Suprapubic skin (tissue), 4 donors: ENCODE measurements at places on chromosomes 1 and 21. TPM values are rescaled to one million over a fixed set of nuclear protein-coding genes. Genes with fewer than 3 reads are reported as not detected.

DNA sequence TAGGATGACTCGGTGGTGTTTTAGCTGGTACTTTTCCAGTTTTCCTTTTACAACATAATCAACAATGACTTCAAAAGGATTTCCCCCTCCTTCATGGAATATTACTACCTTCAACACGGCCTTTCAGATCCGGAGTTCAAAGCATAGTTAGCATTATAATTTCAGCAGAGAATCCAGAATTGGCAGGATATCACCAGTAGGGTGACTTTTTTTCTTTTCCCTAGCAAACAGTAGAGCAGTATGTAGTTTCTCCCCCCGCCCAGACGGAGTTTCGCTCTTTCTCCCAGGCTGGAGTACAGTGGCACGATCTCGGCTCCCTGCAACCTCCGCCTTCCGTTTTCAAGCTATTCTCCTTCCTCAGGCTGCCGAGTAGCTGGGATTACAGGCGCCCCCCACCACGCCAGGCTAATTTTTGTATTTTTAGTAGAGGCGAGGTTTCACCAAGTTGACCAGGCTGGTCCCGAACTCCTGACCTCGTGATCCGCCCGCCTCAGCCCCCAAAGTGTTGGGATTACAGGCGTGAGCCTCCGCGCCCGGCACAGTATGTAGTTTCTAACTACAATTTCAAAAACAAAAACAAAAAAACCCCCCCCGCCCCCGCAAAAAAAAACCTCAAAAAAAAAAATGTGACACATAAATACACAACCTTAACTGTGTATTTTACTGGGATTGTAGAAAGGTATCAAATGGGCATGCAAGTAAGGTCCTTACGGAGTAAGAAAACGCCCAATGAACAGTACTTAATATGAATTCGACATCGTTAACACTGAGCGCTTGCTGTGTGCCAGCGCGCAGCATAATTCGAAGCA is 1.5 kb upstream of the COX20 start:
- peaks cover 31% of the 10 kb centered on the region for H3K4me1 ChIP-seq
- H3K4me3 ChIP-seq = peak overlapping the region; percentile 91
- H3K36me3 ChIP-seq = peaks cover 5% of the 10 kb centered on the region
- DNase-seq = peak; percentile 78

The LEFTY1 gene
- not detected for total RNA-seq

- no peaks in the 10 kb centered on the region for H3K27me3 ChIP-seq
- no peak overlapping the region for H3K27ac ChIP-seq
- H3K4me1 ChIP-seq = peaks cover 8% of the 10 kb centered on the region
- no peaks in the 10 kb centered on the region for H3K36me3 ChIP-seq
- no peak overlapping the region for H3K4me3 ChIP-seq
Observed at GRCh38 chr1:246072456-246072955, 434.6 kb downstream of the SMYD3 start.

DNA sequence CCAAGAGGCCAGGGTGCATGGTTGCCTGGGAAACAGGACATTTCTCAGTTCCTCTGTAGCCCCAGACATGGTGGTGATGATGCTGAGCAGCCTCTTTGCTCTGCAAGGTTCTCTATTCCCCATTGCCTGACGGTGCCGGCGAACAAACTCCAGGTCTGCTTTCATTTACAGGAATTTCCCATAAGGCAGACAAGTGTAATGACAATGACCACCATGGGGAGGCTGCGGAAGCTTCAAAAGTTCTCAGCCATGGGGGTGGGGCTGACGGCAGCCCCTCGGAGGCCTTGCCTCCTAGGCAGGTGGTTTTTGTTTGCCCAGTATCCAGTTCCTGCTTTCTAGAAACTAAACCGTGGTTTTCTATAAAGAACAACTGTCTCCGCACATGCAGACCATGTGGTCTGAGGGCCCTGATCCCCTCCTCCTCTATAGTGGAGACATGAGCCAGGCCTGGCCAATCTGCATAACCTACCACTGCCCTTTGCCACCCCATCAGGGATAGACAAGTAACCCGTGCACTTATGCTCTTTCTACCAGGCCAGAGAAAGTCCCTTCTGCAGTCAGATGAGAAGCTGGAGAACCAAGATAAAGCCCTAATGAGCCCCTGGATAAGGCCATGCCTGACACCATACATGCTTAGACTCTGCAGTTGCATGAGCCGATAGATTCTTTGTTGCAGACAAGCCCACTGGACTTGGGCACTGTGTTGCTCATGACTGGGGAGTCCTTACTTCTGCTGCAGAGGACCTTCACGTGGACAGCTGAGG is 54.1 kb downstream of the LDLRAD2 start:
- H3K4me3 ChIP-seq = no peak overlapping the region
- no peak overlapping the region for H3K27ac ChIP-seq
- no peaks in the 10 kb centered on the region for H3K27me3 ChIP-seq
- H3K36me3 ChIP-seq = peaks cover 74% of the 10 kb centered on the region
- DNase-seq = no peak

GRCh38 chr1:208239473-208240381 is 4.5 kb downstream of the PLXNA2 start:
- peaks cover 70% of the 10 kb centered on the region for H3K4me1 ChIP-seq
- no peaks in the 10 kb centered on the region for H3K27me3 ChIP-seq
- no peaks in the 10 kb centered on the region for H3K36me3 ChIP-seq
- DNase-seq = no peak
- no peak overlapping the region for H3K4me3 ChIP-seq

The UAP1 gene
- 52.3 TPM for total RNA-seq

GRCh38 chr1:54464477-54465146 is 58.4 kb upstream of the SSBP3 start:
- H3K4me1 ChIP-seq = no peaks in the 10 kb centered on the region
- DNase-seq = peak; percentile 58
- H3K27me3 ChIP-seq = no peaks in the 10 kb centered on the region
- H3K4me3 ChIP-seq = no peak overlapping the region

The OSCP1 gene
- total RNA-seq = 3.8 TPM

The SLC16A4 gene
- total RNA-seq = 0.52 TPM
